ENCODE measurements at places on chromosomes 2 and 18.

DNA sequence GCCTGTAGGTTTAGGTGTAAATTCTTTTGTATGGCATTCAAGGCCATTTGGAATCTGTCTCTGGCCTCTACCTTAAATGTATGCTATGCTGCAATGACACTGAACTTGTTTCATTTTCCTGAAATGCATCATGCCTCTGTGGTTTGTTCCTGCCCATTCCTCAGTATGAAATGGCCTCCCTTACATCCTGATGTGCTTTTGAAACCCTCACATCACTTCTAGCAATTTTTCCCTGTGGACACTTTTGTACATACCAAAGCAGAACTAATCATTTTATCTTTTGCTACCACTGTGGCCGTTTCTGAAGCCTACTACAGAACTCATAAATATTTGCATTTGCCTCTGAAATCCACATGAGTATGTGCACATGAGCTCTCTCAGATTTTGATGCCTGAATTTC is 557.2 kb downstream of the ERBB4 start:
- DNase-seq: no peak

DNA sequence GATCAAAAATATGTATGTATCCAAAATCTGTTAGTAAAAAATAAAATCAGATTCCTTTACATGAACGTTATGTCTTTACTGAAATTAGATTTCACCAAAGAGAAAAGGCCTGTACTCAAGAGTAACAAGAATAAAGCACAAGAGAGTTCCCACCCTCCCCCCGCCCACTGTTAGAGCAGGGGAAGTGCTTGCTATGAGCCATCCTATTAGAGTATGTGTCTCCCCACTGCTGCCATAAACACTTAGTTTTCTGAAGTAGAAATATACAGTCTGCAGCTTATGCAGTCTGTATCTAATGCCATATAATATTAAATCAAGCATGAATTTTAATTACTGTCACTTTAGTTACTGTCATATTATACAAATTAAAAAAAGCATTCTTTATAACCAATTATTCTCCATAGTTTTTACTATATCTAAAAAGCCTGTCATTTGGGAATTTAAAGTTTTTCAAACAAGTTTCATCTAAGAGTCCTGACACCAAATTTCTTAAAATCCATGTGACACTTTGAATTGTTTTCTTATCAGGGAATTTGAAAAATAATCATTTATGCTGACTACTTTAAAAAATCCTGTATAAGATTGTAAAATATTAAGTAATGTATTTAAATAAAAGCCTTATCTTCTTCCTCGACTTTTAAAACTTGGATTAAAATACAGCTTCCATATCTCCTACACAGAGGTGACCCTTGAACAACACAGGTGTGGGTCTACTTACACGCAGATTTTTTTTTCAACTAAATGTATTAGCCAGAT is 51.8 kb upstream of the GPR75 start:
- no peak for DNase-seq

GRCh38 chr2:150012986-150013385 is 425.4 kb upstream of the MMADHC start:
- DNase-seq: no peak

- DNase-seq: no peak
Measured at GRCh38 chr2:49069829-49070228, 84.5 kb downstream of the FSHR start.

- DNase-seq: no peak
Measured at GRCh38 chr18:34933909-34934661, 107.1 kb upstream of the MAPRE2 start.

GRCh38 chr2:137208431-137208891 is 443.1 kb downstream of the THSD7B start:
- DNase-seq: no peak

GRCh38 chr2:205475416-205475768 is 206.9 kb upstream of the NRP2 start:
- no peak for DNase-seq

DNA sequence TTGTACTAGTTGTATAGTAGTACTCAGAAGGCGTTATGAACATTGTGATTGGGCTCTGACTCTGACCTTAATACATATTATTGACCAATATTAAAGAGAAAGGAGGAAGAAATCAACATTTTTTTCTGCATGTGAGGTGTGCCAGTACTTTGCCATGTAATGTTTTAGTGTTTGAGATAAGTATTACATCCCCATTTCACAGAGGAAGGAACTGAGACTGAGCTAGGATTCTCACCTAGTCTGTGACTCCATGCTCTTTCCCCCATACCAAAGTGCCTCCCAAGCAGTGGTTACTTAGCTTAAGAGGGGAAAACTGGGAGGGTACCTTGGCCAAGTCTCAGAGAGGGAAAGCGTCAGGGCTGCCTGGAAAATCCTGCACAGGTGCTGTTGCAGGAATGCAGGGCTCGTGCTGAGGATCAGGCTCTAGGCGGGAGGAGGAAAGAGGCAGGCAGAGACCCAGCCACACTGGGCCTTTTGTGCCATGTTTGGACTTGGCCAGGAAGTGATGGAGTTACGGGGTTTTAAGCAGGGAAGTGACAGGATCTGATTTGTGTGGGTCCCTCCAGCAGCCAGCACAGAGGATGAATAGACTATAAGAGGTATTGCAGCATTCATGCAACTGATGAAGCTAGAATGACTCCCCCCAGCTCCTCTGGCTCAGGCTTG is 1.7 kb downstream of the PNKD start:
- DNase-seq: no peak

DNA sequence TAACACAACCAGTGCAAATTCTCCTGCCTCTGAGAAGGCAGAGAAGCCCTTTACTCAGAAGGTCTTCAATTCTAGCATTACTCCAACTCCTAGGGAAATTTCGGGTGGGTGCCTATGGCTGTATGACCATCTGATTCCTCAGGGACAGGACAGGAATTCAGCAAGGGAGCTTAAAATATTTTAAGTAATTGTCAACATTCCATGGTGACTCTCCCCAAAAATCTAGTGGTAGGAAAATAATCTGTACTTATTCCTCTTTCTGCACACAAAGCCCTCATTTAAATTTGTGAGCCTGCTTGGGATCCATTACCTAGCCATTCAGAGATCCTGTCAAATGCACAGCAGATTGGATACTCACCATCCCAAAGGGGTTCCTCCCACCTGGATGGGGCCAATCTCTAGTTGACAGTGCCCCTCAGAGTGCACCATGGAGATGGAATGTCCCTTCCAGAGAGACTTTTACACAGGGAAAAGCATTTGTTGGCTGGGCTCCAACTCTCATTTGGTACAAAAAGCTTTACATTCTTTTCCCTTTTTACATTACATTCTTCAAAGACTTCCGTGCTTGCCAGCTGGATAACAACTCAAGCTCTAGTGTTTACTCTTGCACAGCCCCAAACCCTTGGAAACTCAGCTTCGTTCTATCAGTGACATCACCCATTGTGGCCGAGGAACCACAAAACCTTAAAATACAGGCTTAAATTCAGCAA is 3.1 kb upstream of the TMEM150A start:
- no peak for DNase-seq

- DNase-seq: no peak
Measured at GRCh38 chr2:175815537-175815936, 186.5 kb downstream of the LNPK start.

DNA sequence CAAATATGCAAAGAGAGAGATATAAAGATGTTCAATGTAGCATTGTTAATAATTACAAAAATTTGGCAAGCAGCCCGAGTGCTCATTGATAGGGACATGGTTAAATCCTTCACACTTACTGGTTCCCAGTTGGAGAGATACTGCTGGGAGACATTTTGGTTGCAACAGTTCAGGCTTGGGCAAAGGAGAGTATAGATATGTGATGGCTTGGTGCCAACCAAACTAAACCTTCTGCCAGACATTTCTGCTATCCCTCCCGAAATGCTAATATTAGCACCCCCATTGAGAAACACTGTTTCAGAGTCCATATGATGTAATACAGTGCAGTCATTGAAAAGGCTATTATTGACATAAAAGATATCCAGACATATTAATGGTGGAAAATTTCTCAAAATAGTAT is 11.5 kb downstream of the GEN1 start:
- DNase-seq: no peak

GRCh38 chr2:168116448-168116847 is 130.9 kb downstream of the STK39 start:
- DNase-seq: no peak

GRCh38 chr18:49321797-49322461 is 138.5 kb downstream of the DYM start:
- DNase-seq: no peak

DNA sequence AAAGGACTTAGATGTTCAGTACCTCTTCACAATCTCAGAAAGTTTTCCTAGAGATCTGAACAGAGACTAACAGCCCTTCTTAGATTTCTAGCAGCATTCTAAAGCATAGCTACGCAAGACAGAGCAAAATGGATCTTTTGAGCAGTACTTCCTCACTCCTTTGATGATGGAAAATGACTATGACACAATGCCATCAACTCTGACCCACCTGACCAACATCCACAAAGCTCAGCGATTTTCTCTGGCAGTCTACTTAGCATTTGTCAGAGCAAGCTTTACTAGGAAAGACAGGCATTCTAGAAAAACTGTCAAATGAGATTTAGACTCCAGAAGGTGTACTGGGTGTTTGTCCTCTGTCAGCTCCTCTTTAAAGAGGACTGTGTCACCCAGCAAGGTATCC is 180.9 kb upstream of the ACVR2A start:
- no peak for DNase-seq

DNA sequence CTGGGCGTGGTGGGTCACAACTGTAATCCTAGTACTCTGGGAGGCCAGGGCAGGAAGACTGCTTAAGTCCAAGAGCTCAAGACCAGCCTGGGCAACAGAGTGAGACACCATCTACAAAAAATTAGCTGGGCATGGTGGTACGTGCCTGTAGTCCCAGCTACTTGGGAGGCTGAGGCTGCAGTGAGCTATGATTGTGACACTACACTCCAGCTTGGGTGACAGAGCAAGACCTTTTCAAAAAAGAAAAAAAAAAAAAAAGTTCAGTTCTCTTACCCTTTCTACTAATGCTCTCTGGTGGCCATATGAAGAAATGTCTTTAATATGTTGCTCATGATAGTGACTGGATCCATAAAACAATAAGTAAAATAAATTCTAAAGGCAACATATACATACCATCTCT is 14.9 kb downstream of the TYW5 start:
- no peak for DNase-seq

GRCh38 chr18:49817947-49818346 is 4.6 kb upstream of the ACAA2 start:
- no peak for DNase-seq

- DNase-seq: no peak
Measured at GRCh38 chr2:35688309-35688708, 667.3 kb upstream of the CRIM1 start.

GRCh38 chr2:186407611-186408010 is 78.4 kb upstream of the ZC3H15 start:
- DNase-seq: no peak

GRCh38 chr18:79068341-79068936 is 755 bp upstream of the ATP9B start:
- DNase-seq: no peak

- no peak for DNase-seq
Measured at GRCh38 chr18:76963936-76964335, 141.6 kb downstream of the ZNF236 start.

DNA sequence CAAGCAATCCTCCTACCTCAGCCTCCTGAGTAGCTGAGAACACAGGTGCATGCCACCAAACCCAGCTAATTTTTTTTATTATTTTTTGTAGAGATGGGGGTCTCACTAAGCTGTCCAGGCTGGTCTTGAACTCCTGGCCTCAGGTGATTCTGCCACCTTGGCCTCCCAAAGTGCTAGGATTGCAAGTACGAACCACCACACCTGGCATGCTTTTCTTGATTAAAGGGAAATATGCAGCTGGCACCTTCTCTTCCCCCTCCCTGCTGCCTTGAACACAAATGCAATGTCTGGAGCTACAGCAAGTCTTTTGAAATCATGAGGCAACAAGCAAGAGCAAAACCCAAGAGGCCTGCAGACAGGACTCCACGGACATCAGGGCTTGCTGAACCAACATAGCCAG is 26.8 kb upstream of the BIN1 start:
- DNase-seq: no peak

GRCh38 chr2:18123577-18123976 is 245.1 kb downstream of the KCNS3 start:
- no peak for DNase-seq
